ENCODE measurements at places on chromosomes 12 and 14.

- no peak for DNase-seq
Measured at GRCh38 chr12:54132976-54133771, 55.6 kb downstream of the SMUG1 start.

DNA sequence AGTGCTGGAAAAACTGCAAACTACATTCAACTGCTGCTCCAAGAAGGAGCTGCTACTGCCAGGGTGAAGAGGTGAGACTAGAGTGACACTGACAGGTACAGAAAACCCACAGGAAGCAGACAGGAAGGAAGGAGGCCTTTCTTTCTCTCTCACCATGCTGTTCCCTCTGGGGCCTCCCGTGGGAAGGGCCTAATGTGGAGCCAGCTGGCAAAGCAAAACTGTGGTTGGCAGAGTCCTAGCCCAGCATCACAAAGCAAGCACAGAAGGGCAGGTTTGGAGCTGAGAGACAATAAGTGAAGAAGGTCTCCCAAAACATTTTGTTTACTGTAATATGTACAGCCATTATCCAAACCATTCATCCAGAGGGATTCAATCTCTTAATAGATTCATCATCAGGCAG lies 122.5 kb upstream of the MAX start:
- no peak for DNase-seq

- DNase-seq: no peak
Measured at GRCh38 chr12:121741743-121742142, 29.2 kb downstream of the TMEM120B start.

DNA sequence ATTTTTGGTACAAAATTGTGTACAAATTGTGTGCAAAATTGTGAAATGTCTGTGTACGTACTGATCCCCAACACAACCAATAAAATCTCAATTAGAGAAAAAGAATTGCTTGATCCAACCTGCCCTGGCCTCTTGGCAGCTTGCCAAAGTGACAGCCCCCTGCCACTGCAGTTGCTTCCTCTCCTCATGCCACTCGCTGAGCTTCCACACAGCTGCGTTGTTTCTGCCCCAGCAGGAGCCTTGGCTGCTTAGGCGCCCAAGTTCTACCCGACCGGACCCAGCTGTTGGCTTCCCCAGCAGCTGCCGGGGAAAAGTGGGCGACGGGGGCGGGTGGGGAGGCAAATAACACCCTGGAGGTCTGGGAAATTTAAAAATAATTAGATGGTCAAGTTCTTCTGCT lies 171.8 kb upstream of the ATF7IP start:
- no peak for DNase-seq

- DNase-seq: no peak
Measured at GRCh38 chr12:82694276-82694675, 7.6 kb downstream of the TMTC2 start.

GRCh38 chr12:48815126-48816110 lies 2.9 kb upstream of the CACNB3 start:
- peak; percentile 20 for DNase-seq

- DNase-seq: no peak
Measured at GRCh38 chr12:57085999-57086492, 2.9 kb upstream of the NAB2 start.

- no peak for DNase-seq
Measured at GRCh38 chr12:12744546-12745305, 27.6 kb downstream of the CDKN1B start.

DNA sequence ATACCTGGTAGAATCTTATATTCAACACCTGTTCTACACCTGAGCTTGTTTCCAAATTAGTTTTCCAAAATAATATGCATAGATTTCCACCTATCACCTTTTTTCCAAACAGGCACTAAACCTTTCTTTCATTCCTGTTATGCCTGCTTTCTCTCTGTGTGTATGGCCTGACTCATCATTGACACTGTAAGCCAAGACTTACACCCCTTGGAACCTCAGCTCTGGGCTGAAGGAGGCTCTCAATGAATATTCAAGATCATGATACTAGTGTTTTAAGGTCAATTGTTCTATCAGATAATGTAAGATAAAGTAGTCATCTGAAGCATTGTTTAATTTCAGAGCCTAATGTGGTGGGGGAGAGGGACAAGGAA lies 1193.3 kb downstream of the FLRT2 start:
- no peak for DNase-seq

- no peak for DNase-seq
Measured at GRCh38 chr14:69873877-69874780, 5.1 kb upstream of the SMOC1 start.

DNA sequence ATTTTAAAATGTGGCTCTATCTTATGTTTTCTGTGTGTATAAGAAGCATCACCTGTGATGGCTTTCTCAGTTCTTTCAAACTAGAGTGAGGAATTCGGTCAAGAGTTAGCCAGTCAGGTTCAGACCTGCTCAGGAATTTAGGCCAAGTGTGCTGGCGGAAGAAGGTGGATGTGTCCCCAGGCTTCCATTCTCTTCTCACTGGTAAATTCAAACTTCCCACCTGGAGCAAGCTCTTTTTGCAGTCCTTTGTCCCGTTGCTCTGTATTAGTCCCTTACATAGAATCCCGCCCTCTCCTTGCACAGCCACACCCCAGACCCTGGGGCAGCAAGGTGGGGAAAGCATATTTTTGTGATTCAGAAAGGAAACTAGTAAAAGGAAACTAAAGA lies 124.7 kb upstream of the PWP1 start:
- DNase-seq: no peak

- no peak for DNase-seq
Measured at GRCh38 chr12:56541631-56542030, 20.0 kb downstream of the RBMS2 start.

- no peak for DNase-seq
Measured at GRCh38 chr12:26599096-26599695, 233.8 kb downstream of the ITPR2 start.

- no peak for DNase-seq
Measured at GRCh38 chr14:95394297-95395097, 74.8 kb upstream of the CLMN start.

- DNase-seq: no peak
Measured at GRCh38 chr12:116381744-116382685, 104.5 kb upstream of the MED13L start.

- DNase-seq: no peak
Measured at GRCh38 chr12:26156201-26156871, 31.5 kb upstream of the BHLHE41 start.

- DNase-seq: no peak
Measured at GRCh38 chr14:75434138-75434889, 6.5 kb downstream of the JDP2 start.

- no peak for DNase-seq
Measured at GRCh38 chr12:42625611-42626010, 36.1 kb upstream of the PRICKLE1 start.

DNA sequence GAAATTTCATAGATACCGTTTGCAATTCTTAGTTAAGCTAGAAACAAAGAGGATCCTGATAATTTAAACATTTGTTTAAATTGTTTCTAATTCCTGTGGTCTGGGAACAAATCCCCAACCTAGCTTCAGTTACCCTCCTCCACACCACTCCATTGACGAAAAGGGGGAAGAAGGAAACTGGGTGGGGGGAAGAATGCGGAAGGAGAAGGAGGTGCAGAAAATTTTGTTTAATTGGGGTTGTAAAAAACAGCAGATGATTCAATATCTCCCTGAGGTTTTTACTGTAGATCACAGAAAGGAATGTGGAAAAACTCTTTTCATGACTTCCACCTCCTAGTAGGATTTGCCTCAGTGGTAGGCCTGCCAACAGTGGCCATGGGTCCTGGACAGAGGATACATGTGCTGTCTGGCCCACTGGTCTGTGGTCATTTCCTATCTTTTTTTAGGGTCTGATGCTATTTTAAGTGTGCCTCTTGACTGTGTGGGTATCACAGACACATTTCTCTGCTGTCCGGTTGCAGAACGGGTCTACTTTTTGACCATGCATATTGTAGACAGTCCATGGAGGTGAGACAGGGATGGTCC lies 122.9 kb upstream of the PCED1B start:
- DNase-seq: no peak

- DNase-seq: no peak
Measured at GRCh38 chr14:56210571-56210970, 92.4 kb downstream of the PELI2 start.

DNA sequence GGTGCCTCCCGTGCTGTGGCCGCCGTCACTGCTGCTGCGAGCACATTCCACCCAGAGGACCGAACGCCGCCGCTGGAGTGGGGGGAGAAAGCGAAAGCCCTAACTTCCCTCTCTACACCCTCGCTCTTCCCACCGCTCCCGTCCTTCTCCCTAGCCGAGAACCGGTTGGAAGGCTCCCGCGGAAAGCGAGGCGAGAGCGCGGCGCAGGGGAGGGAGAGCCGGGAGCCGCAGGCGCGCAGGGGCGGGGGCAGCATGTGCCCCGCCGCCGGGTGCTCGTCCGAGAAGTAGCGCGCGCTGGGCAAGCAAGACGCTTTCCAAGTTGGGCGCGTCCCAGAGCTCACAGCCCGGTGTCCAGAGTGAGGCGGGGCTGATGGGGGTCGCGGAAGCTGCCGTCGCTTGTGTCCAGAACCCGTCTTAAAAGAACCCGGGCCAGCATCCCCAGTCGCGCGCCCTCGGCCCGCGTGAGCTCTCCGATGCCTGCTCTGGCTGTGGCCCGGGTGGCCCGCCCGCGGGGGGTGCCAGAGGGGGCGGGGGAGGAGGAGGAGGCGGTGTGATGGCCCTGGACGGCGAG lies at the start of gene TRHDE:
TSS of gene TRHDE (plus strand) at position 280 of the 571 bp plus-strand sequence. CDS start at position 554, 274 bp downstream.
- no peak for DNase-seq

GRCh38 chr12:25824734-25825133 lies 133.7 kb upstream of the RASSF8 start:
- no peak for DNase-seq

- no peak for DNase-seq
Measured at GRCh38 chr12:106643000-106643399, 60.2 kb downstream of the RFX4 start.
